ENCODE measurements at places on chromosomes 6 and 20.

- DNase-seq, result no peak
Observed at GRCh38 chr6:17998442-17998841, 11.0 kb upstream of the KIF13A start.

DNA sequence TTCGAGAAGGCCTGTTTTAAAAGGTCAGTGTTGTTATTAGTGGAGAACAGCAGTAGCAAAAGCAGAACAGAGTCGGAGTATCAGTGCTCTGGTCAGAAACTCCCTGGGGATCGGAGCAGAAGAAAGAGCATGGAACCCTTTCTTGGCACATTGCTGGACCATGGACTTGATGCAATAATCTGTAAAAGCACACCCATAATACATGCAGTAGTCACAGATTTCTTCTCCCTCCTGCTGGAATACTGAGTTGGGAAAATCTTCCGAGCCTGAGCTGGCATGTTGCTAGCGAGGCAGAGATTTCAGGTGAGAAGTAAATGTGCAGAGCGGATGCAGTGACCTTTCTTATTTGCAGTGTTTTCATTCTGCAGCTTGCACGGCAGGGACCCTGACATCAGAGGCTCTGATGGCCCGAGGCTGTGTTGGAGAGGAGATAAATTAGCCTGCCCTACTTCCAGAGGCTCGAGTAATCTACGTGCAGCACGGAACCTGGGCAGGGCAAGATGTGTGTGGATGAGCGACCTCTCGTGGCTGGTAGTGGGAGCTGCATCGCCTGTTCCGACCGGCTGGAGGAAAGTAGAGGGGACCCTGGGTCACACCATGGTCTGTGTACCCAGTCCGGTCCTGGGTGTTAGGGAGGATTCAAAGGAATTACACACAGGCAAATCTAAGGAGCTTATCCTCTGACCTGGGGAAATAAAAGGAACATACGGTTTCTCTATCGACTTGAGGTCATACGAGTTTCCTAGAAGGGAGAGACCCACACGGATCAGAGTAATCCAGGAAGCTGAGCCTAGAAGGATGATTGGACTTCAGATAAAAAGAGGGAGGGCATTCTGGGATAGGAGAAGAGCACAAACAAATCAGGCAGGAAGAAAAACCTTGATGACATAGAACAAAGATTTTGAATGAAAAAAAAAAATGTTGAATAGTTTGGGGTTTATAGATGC, 137.0 kb upstream of the STMND1 start:
- DNase-seq, result peak; percentile 87

- DNase-seq, result no peak
Observed at GRCh38 chr6:159679091-159680077, 13.7 kb downstream of the SOD2 start.

GRCh38 chr6:169807699-169808607, 56.5 kb downstream of the ERMARD start:
- peak; percentile 14 for DNase-seq

- no peak for DNase-seq
Observed at GRCh38 chr20:20167698-20168097, 115.4 kb downstream of the CFAP61 start.

- DNase-seq, result peak; percentile 44
Observed at GRCh38 chr6:6556738-6557503, 31.6 kb upstream of the LY86 start.

- no peak for DNase-seq
Observed at GRCh38 chr6:158219228-158219627, 51.1 kb downstream of the GTF2H5 start.

- no peak for DNase-seq
Observed at GRCh38 chr20:62907384-62908317, 18.7 kb downstream of the DIDO1 start.

DNA sequence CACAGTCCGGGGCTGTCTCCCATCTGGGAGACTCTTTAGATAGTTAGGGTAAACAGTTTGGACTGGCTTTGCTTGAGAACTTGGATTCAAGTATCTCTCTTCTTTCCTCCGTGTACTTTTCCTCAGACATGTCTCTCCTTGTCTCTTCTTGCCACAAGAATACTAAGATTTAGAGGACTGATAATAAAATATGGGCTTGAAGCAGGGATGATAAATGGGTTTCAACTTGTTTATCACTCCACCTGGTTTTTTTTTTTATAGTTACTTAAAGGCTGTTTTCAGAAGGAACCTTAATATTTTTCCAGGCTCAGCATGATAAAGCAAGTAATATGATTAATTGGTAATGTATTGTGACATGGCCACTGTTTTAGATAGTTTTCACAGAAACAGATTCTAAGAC, 40.9 kb upstream of the KIF13A start:
- DNase-seq, result no peak

- peak; percentile 70 for DNase-seq
Observed at GRCh38 chr6:134063966-134064445, 11.6 kb upstream of the SLC2A12 start.

- no peak for DNase-seq
Observed at GRCh38 chr20:44610313-44610962, 28.1 kb downstream of the PKIG start.

GRCh38 chr6:37684801-37685200, 12.9 kb downstream of the MDGA1 start:
- no peak for DNase-seq

DNA sequence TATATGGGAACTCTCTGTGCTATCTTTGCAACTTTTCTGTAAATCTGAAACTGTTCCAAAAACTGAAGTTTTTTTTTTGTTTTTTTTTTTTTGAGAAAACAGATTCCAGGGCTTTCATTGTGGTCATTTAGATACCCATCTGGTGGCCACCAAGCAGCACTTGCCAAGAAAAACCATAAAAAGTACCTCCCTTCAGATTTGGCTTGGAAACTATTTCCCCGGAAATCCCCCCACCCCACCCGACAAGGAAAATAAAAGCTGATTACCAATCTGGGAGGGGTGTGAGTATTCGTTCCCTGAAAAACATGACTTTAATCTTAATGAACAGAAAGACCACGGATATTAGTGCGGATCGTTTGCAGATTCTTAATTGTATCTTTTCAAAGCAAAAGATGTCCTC, 1.9 kb downstream of the NFATC2 start:
- no peak for DNase-seq

- DNase-seq, result no peak
Observed at GRCh38 chr6:79634491-79635231, 3.5 kb downstream of the SH3BGRL2 start.

GRCh38 chr20:4730780-4731179, 9.1 kb downstream of the PRND start:
- DNase-seq, result no peak
